ENCODE measurements at places on chromosomes 4 and X. TPM values are rescaled to one million over a fixed set of nuclear protein-coding genes. Genes with fewer than 3 reads are reported as not detected.

The CXCL11 gene
- not detected for total RNA-seq

The USP17L25 gene
- total RNA-seq, result not detected

The MUC7 gene
- not detected for total RNA-seq

The S100P gene
- total RNA-seq, result 0.98 TPM

The SEC24D gene
- 24.5 TPM for total RNA-seq

The PPBP gene
- 2.0 TPM for total RNA-seq

The LDB2 gene
- 34.5 TPM for total RNA-seq

The STARD8 gene
- total RNA-seq, result 9.2 TPM

DNA sequence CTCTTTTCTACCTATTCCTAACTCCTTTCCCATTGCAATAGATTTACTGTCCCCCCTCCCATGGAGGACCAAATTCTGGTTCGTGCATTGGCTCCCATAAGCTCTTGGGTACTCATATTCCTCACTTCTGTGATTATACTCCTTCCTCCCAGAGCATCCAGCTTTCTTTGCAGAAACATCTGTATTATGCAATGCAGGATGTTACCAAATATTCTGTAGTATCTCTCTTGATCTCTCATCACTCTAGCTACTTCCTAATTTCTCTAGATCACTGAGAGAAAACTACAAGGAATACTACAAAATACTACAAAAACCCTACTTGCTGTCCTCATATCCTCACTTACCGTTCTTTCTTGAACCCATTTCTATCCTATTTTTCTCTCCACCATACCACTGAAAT is 395.9 kb upstream of the HS3ST1 start:
- DNase-seq, result no peak
- H3K4me3 ChIP-seq, result no peak overlapping the region
- H3K27me3 ChIP-seq, result no peaks in the 10 kb centered on the region
- H3K36me3 ChIP-seq, result no peaks in the 10 kb centered on the region
- no peaks in the 10 kb centered on the region for H3K4me1 ChIP-seq
- H3K27ac ChIP-seq, result no peak overlapping the region

GRCh38 chrX:72348247-72348979 is 42.7 kb upstream of the CITED1 start:
- no peaks in the 10 kb centered on the region for H3K27me3 ChIP-seq
- no peak for DNase-seq
- no peak overlapping the region for H3K27ac ChIP-seq
- H3K36me3 ChIP-seq, result no peaks in the 10 kb centered on the region

DNA sequence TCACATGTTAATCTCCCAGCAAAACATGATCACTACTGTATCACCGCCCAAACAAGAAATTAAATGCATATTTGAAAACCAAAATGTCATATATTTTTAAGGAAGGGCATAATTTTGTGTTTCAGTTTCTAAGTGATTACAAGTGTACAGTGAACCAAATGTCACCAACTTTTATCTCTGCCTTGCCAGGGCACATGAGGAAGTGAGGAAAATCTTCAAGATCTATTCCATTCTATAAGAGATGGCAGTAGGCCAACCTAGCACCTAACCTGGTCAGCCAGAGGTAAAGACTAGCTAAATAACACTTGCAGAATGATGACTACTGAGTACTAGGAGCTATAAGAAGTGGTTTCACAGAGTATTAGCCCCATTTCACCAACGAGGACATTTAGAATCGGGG is 107.2 kb downstream of the ATP11C start:
- no peaks in the 10 kb centered on the region for H3K4me1 ChIP-seq
- H3K4me3 ChIP-seq, result no peak overlapping the region
- H3K27ac ChIP-seq, result no peak overlapping the region
- no peak for DNase-seq

GRCh38 chr4:42442601-42443000 is 45.3 kb downstream of the SHISA3 start:
- H3K4me1 ChIP-seq, result no peaks in the 10 kb centered on the region
- H3K4me3 ChIP-seq, result no peak overlapping the region
- no peak for DNase-seq
- no peaks in the 10 kb centered on the region for H3K36me3 ChIP-seq
- no peaks in the 10 kb centered on the region for H3K27me3 ChIP-seq
- H3K27ac ChIP-seq, result no peak overlapping the region

DNA sequence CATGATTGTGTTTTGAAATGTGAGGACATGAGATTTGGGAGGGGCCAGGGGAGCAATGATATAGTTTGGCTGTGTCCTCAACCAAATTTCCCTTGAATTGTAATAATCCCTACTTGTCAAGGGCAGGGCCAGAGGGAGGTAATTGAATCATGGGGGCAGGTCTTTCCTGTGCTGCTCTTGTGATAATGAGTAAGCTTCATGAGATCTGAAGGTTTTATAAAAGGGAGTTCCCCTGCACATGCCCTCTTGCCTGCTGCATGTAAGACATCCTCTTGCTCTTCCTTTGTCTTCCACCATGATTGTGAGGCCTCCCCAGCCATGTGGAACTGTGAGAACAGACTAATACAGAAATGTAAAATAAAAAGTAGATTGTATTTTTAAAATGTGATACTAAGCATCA is 1294.9 kb downstream of the ADGRL3 start:
- H3K27ac ChIP-seq, result no peak overlapping the region
- no peaks in the 10 kb centered on the region for H3K27me3 ChIP-seq
- H3K4me3 ChIP-seq, result no peak overlapping the region
- no peak for DNase-seq
- H3K36me3 ChIP-seq, result no peaks in the 10 kb centered on the region
- H3K4me1 ChIP-seq, result no peaks in the 10 kb centered on the region

- no peaks in the 10 kb centered on the region for H3K27me3 ChIP-seq
- no peaks in the 10 kb centered on the region for H3K36me3 ChIP-seq
- no peak for DNase-seq
- H3K27ac ChIP-seq, result no peak overlapping the region
- H3K4me1 ChIP-seq, result no peaks in the 10 kb centered on the region
These were observed 727.9 kb downstream of the CCSER1 start for GRCh38 chr4:90855111-90855510.
